ENCODE measurements at places on chromosomes 11 and 22.

DNA sequence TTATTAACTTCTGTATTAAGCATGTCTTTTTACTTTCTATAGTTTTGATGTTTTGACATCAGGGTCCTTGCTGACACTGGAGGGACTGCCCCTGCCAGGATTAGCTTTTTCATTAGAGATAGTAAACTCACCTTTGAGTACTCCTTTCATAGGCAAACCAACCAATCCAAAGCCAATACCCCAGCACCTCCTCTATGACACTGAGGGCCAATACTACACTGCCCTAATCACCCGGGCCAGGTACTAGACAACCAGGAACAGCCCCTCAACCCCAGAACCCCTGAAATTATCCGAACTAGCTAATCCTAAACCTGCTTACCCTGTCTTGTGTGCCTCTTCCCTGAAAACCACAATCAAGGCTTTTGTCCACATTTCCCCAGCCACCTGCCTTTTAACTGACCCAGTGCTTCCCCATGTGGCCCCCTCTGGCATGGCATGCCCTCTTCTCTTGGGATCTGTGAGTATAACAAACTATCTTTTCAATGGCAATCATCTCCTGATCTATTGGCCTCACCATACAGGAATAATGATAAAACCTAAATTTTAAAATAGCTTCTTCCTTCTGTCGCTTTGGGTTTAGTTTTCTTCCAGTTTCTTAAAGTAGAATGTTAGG, 31.2 kb downstream of the RAB6A start:
- no peak for DNase-seq

DNA sequence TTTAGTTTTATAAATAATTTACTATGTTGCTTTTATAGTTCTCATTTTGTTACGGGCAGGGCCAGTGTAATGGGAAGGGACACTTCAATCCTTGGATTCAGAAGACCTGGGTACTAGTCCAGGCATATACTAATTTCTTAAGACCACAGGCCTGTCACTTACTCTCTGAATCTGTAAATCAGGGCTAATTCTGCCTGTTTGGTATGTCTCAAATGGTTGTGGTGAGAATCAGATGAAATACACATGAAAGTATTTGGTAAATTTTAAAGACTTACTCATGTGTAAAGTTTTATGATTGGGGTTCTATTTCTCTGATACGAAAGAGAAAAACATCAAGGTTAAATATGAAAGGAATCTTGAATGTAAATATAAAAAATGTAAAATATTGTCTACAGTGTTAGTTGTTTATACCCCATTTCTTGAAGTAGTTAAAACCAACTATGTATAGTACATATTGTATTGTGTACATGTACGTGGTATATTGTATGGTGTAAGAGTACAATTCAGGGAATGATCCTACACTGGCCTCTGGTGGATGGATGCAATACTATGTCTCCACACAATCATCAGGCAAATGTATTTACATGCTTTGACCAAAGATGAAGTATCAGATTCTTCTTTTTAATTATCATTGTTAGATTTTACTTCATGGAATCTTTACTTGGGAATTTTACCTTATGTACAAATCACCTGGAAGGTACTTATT, 24.5 kb upstream of the RAG2 start:
- DNase-seq, result no peak

- no peak for DNase-seq
These were observed 6.5 kb upstream of the CERK start for GRCh38 chr22:46744581-46744980.

- DNase-seq, result no peak
These were observed 30.1 kb downstream of the CACNA1I start for GRCh38 chr22:39600491-39601179.

- no peak for DNase-seq
These were observed 450.8 kb downstream of the SOX6 start for GRCh38 chr11:15905366-15906104.

GRCh38 chr11:102564110-102564509, 33.6 kb upstream of the MMP7 start:
- DNase-seq, result no peak

DNA sequence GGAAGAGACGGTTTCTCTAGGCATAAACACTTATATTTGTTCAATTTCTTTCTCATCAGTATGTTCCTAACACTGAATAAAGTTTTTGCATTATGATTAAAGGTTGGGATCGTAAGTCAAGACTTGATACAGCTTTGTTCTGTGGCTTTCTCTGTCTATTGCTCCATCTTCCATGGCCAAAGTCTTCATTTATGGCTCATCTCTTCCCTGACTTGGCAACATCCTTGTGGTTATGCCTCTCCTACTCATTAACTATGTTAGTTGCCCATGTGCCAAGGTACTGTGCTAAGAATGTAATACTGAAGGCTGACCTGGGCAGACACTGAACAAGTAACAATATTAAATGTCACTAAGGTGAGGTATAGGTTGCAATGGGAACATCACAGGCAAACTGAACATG, 1.6 kb upstream of the ACCSL start:
- no peak for DNase-seq

Data from GM12864 (cell line).